Stimulated activated CD4-positive, alpha-beta T cell treated with anti-CD3 and anti-CD28 coated beads, Interleukin-2, amount 100 ng/mL, for 48 hours (primary cell): ENCODE measurements at places on chromosomes 11 and 22.
A peak's percentile ranks its signal among the peaks of the same experiment; 100 is the strongest.

DNA sequence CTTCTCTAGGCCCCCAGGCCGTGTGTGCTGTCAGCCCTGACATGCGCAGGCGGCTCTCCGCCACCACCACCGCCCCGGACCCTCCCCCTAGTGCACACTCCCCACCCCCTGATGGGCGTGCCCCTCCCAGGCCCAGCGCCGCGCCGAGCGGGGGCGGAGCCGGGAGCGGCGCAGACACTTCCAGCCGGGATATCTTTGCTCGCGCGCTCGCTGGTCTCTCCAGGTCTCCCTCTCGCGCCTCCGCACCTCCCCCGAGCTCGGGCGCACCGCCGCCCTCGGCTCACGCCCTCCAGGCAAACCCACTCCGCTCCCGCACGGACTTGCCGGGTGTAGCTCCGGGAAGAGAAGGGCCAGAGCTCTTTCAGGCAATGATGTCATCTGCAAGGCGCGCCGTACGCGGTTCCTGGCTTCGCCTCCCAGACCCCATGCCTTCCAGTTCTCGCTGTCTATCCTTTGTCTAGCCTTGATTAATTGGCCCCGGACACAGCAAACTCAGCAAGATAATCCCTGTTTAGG lies at the start of gene SCN3B:
SCN3B (minus strand) TSS at position 59 of the 516 bp plus-strand sequence. CDS start 823 bp downstream, outside the sequence.
- peak; percentile 10 for DNase-seq

DNA sequence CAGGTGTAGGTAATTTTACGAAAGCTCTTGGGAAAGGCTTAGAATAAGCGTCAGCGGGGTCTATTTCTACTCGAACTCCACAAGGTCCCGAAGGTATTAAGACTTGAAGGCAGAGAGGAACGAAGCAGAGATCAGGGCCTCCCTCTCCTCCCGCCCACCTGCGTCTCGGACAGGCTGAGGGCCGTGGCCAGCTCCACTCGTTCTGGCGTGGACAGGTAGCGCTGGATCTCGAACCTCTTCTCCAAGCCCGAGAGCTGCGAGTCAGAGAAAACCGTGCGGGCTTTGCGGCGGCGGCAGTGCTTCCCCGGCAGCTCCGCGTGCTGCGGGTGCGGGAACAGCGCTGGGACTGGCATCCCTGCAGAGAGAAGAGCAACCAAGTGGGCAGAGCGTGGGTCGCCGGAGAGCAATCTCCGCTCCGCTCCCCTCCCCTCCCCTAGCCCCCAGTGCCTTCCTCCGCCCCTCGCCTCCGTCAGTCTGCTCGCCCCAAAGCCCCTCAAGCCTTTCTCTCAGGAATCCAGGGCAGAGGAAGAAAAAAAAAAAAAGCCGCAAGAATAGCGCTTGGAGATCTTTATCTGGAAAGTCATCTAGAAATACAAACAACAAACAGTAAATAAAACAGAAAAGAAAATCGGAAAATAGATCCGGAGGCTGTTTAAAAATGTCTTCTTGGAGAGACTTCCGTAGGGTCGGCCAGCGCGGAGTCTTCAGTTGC lies 2.4 kb downstream of the BSX start:
- DNase-seq, result no peak

DNA sequence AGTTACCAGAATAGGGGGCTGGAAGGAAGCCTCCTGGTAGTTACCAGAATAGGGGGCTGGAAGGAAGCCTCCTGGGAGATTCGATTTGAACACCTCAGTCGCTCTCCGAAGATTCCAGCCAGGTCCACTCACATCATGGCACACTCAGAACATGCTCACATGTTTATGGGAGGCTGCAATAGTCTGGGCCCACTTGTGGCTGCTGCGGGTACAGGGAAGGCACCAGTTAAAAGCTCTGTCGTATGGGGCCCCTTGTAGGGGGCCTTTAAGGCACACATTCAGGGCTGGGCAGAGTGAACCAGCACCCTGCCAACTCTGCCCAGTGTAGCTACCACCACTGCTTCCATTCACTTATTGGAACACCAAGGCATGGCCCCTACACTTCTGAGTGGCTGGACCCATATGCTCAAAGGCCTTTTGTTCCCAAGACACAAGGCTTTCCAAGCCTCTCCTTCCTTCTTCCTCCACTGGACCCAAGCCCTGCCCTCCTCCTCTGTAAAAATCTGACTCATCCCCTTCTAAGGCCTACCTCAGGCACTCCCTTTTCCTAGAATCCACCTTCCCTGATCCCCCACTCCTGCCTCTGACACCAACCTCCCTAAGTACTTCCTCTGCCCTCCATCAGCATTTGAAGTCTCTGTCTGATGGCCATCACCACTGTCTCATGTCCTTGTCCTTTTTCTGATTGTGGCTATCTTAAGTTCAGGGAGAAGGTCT lies 28.0 kb downstream of the USP35 start:
- no peak for DNase-seq

- DNase-seq, result no peak
Measured at GRCh38 chr11:46099963-46100316, 21.3 kb downstream of the PHF21A start.

GRCh38 chr22:37457093-37457893 lies 28.9 kb downstream of the MFNG start:
- peak; percentile 92 for DNase-seq

DNA sequence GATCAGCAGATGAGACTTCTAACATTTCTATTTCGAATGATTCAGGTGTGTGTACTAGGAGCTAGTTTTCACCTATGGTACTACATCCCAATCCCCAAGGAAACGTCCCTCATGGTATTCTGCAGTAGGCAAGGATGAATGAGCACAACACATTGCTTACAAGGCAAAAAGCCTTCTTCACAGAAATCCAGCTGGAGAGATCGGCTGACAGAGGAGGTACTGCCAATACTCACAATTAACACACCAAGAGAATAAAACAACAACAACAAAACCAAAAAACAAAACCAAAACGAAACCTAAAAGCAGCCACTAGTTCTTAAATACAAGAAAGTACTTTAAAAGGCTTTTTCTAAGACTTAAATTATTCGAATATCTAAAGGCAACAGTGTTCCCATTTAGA lies 101.4 kb downstream of the PICALM start:
- DNase-seq, result no peak

GRCh38 chr22:19620742-19621371 lies 93.4 kb upstream of the SEPTIN5 start:
- DNase-seq, result no peak

DNA sequence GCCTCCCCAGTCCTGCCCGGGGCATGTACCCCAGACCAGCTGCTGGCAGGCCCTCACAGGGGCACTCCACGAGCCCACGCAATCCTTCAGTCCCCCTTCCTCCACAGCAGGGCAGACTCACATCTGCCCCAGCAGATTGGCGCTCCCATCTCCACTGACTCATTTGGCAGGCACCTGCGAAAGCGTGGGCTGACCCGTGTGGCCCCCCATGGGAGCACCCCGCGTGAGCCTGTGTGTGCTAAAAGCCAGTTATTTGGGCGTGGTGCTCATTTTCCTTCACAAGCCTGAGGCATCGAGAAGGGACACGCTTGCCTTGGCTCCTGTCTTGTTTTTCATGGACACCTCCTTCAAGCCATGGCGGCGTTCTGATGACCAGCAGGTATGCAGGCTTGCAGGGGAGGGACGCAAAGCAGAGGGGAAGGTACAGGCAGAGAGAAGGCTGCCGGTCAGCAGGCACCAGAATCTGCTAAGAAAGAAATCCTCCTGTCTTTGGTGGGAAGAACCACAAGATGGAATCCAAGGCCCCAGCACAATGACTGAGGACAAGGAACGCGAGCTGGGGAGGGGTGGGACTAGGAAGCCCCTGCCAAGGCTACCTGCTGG lies 8.6 kb downstream of the NECTIN1 start:
- no peak for DNase-seq

DNA sequence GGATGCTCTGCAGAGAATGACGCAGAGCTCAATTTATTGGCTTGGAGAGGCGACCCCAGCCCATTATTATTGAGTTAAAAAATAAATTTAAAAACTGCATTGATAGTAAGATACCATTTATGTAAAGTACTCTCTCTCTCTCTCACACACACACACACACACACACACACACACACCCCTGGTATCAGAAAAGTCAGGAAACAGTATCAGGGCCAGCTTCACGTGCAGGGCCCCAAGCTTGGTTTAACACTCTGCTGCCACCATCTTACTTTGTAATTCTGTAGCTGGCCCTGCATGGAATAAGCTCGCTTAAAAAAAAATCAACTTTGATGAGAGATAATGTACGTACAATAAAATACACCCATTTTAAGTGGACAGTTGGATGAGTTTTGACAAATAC lies 59.8 kb upstream of the CD5 start:
- DNase-seq, result no peak

DNA sequence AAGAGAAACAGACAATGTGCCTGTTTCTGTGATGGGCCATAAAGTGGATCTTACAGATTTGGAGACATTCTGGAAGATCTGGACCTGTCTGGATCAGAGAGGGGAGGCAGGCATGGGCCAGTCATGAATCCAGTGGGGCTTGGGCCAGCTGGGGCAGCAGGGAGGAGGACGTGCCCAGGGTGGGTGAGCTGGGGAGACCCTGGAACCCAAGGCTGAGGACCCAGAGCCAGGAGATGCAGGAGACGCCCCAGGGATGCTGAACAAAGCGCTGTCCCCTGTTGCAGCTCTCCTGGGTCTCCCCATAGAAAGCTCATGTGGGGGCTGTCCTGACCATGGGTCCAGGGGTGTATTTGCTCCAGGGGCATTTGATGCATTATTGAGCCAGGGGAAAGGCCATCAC lies 1.5 kb upstream of the APOBEC3A start:
- DNase-seq, result no peak

DNA sequence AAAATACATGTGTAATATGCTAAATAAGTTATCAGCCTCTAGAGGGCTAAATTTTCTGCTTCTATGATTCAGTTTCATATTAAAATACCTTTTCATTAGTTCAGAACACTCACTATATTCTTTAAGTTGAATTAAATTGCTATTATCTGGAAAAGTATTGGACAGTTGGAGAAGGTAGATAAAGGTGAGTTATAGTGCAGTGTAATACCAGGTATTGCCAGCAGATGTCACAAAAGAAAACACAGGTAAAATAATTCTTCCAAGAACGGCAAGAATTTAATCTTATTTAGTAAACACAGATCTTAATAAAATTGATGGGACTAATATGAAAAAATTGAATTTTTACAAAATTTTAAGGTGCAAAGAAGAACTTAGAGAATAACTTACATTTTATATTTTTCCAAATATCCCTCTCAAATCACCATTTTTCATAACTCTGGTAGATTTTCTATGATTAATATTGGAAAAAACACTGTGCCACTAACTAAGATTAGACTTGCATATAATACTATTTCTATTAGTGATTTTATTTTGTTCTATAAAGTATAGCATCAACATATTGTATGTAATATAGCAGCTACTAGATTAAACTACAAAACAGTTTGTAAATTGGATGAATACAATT lies 1.7 kb upstream of the LRRC4C start:
- no peak for DNase-seq

DNA sequence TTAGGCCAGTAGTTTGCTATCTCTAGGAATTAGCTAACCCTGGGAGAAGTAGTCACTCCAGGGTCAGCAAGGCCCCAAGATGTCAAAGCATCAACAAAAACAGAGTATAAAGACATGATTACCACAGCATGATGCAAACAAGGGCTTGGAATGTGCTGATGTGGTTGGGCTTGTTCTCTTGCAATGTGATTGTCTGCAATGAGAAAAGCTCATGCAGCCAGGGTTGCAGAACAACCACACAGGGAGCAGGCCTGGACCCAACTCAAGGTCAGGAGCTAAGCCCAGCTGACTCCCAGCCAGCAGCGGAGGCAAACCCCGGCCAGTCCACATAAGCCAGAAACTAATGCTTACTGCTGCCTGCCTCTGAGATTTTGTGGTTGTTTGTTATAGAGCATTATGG lies 132.4 kb upstream of the ZC3H12C start:
- no peak for DNase-seq

DNA sequence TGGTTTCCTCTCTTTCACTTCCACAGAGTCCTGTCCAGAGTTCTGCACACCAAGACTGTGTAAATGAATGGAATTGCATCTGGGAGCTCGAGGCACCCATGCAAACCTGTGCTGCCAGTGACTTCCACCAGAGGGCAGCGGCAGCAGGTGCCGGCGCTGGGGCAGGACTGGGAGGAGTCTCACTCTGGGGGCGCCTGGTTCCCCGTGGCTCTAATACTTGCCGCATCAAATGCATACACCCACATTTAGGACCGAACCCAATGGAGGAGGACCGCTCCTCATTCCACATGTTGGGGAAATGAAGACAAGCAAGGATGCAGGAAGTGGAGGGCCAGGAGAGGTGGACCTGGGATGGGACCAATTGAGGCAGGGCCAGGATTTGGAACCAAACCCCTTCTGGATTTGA lies 1.1 kb upstream of the CD6 start:
- peak; percentile 80 for DNase-seq

- DNase-seq, result no peak
Measured at GRCh38 chr11:39367534-39367933, 2091.9 kb downstream of the LRRC4C start.

DNA sequence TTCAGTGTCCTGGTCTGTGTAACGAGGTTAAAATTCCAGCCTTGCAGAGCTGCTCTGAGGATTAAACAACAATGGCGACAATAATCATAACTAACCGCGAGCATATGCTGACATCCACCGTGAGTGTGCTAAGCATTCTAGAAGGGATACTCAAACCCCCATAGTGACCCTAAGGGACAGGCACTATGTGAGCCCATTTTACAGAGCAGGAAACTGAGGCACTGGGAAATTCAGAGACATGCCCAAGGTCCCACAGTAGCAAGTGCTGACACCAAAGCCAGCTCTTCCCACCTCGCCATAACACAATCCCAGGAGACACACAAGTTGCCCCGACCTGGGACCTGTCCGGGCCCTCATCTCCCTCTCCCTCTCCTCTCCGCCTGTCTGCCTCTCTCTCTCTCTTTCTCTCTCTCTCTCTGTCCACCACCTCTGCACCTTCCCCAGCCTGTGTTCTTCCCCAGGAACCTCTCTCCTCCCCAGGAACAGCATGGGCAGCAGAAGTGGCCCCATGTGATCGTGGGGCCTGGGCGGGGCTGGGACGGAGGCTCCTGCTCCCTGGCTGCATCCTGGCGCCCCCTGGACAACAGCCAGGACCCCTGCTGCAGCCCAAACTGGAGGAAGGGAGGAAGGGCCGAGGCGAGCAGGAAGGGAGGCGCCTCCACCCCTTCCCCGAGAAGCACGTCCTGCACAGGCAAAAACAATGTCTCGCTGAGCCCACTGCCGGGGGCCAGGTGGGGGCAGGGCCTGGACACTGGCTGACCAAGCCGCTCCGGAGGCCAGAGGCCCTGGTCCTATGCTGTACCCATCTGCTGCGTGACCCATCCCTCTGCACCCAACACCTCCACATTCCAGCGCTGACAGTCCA lies 14.8 kb upstream of the MFNG start:
- no peak for DNase-seq

- DNase-seq, result no peak
Measured at GRCh38 chr11:10493041-10493663, 38.1 kb downstream of the AMPD3 start.

DNA sequence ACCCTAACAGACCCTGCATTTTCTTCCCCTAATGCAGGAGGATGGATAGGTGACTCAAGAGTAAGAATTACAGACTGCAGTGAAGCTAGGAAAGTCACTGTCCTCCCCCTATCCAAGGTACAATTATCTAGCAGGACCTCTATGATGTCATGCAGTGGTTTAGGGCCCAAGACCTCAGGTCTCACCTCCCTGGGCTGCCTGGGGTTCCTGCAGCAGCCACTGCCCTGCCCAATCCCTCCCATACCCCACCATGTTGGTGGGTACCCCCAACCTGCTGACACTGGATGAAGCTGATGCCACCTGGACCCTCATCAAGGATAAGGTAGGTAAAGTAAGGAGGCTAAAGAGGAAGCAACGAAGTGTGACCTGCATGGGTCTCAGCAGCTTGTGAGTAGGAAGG lies at the start of gene C11orf42:
C11orf42 (plus strand) TSS at position 192 of the 400 bp plus-strand sequence; CDS start at position 251, 59 bp downstream.
- DNase-seq, result no peak

- no peak for DNase-seq
Measured at GRCh38 chr11:46273511-46274205, 3.8 kb upstream of the CREB3L1 start.

GRCh38 chr22:28243539-28243938 lies 324.5 kb upstream of the PITPNB start:
- no peak for DNase-seq
